ENCODE measurements at places on chromosomes 7 and 10. TPM values are rescaled to one million over a fixed set of nuclear protein-coding genes. Genes with fewer than 3 reads are reported as not detected.

- no peaks in the 10 kb centered on the region for H3K36me3 ChIP-seq
- H3K27me3 ChIP-seq: no peaks in the 10 kb centered on the region
- no peak overlapping the region for H3K4me3 ChIP-seq
- H3K27ac ChIP-seq: no peak overlapping the region
These were observed 9.5 kb downstream of the ATOH7 start for GRCh38 chr10:68222391-68222790.

- H3K36me3 ChIP-seq: no peaks in the 10 kb centered on the region
- no peaks in the 10 kb centered on the region for H3K27me3 ChIP-seq
- H3K27ac ChIP-seq: no peak overlapping the region
- H3K4me1 ChIP-seq: peaks cover 12% of the 10 kb centered on the region
- H3K4me3 ChIP-seq: no peak overlapping the region
- DNase-seq: no peak
These were observed 249.1 kb upstream of the LYZL1 start for GRCh38 chr10:29039677-29040189.

- no peak overlapping the region for H3K4me3 ChIP-seq
- H3K4me1 ChIP-seq: no peaks in the 10 kb centered on the region
- no peak overlapping the region for H3K27ac ChIP-seq
- H3K27me3 ChIP-seq: no peaks in the 10 kb centered on the region
- no peaks in the 10 kb centered on the region for H3K36me3 ChIP-seq
- DNase-seq: no peak
These were observed 209.4 kb downstream of the POU6F2 start for GRCh38 chr7:39187130-39187529.

DNA sequence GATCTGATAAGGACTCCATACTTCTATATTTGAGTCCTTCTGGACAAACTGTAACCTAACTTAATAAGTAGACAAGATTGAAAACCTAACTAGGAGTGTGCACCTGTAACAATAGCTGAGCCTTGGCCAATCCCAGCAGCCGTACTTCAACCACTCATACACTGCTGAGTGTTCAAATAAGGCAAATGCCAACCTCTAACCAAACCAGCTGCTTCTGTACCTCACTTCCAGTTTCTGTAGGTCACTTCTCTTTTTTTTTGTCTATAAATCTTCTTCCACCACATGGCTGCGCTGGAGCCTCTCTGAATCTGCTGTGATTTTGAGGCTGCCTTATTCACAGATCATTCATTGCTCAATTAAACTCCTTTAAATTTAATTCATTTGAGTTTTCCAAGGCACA is 753.2 kb downstream of the DNAJB9 start:
- no peaks in the 10 kb centered on the region for H3K27me3 ChIP-seq
- H3K4me1 ChIP-seq: no peaks in the 10 kb centered on the region
- H3K36me3 ChIP-seq: no peaks in the 10 kb centered on the region
- no peak overlapping the region for H3K27ac ChIP-seq

- no peak overlapping the region for H3K27ac ChIP-seq
- H3K4me3 ChIP-seq: no peak overlapping the region
- H3K4me1 ChIP-seq: no peaks in the 10 kb centered on the region
- no peak for DNase-seq
- H3K36me3 ChIP-seq: no peaks in the 10 kb centered on the region
These were observed 182.1 kb downstream of the AUTS2 start for GRCh38 chr7:69780379-69780778.

GRCh38 chr10:31921031-31921430 is 7.6 kb downstream of the ARHGAP12 start:
- no peak overlapping the region for H3K4me3 ChIP-seq
- H3K27ac ChIP-seq: no peak overlapping the region
- no peaks in the 10 kb centered on the region for H3K36me3 ChIP-seq
- H3K27me3 ChIP-seq: no peaks in the 10 kb centered on the region
- H3K4me1 ChIP-seq: no peaks in the 10 kb centered on the region

DNA sequence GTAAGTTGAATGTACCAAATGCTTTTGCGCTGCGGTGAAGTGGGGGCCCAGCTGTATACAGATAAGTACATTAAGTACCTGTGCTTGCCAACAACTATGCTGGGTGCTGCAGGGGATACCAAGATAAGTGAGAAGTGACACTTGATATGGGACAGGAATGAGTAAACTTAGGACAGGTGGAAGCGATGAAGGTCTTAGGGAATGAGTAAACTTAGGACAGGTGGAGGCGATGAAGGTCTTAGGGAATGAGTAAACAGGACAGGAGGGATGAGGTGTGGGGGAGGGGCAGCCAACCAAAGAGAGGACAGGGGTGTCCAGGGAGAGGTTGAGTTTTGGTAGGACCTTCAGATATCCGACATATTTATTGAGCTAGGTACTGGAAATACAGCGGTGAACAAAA is 1.4 kb downstream of the MDH2 start:
- no peak for DNase-seq
- H3K4me3 ChIP-seq: no peak overlapping the region
- no peaks in the 10 kb centered on the region for H3K36me3 ChIP-seq

The ACHE gene
- 3.0 TPM for total RNA-seq

The RSPH10B2 gene
- total RNA-seq: not detected

GRCh38 chr10:124221356-124222317 is 128.2 kb upstream of the CHST15 start:
- H3K4me1 ChIP-seq: peaks cover 10% of the 10 kb centered on the region
- H3K4me3 ChIP-seq: no peak overlapping the region
- H3K27ac ChIP-seq: no peak overlapping the region

The ANLN gene
- total RNA-seq: 3.7 TPM

GRCh38 chr7:142579946-142580345 is 169.3 kb upstream of the PRSS1 start:
- no peaks in the 10 kb centered on the region for H3K27me3 ChIP-seq
- H3K36me3 ChIP-seq: no peaks in the 10 kb centered on the region
- H3K27ac ChIP-seq: no peak overlapping the region
- H3K4me3 ChIP-seq: no peak overlapping the region
- H3K4me1 ChIP-seq: no peaks in the 10 kb centered on the region

DNA sequence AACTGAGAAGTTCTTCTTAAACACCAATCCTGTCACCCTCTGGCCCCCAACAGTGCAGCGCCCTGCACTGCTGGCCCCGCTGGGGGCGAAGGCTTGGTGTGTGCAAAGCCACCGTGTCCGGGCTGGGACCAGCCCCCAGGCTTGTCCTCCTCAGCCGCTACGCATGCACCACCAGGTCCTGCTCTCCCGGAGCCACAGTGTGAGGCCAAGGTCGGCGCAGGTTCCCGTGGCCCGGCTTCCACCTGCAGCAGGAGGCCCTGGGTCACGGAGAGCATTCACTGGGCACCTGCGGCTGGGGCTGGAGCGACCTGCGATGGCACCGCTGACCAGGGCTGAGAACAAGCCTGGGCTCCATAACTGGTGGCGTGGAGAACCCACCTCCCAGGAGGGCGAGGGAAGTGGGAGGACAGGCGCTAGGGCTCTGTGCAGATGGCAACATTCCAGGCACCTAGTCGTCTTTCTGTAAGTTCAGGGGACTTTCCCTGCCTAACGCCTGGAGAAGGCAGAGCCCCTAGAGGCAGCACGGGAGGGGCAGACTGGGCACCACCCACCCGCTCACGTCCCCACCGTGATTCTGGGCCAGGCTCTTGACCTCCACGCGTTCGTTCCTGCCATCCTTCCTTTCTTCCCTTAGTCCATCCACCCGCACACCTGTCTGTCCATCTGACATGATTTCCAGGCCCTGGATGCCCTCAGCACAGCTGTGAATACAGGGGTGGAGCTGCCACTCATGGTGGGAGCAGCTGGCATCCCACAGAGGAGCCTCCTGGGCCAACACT is 271.6 kb downstream of the ELFN1 start:
- H3K4me3 ChIP-seq: no peak overlapping the region
- no peak overlapping the region for H3K27ac ChIP-seq
- no peaks in the 10 kb centered on the region for H3K36me3 ChIP-seq
- H3K4me1 ChIP-seq: no peaks in the 10 kb centered on the region
- DNase-seq: no peak
- H3K27me3 ChIP-seq: no peaks in the 10 kb centered on the region

The ZNF107 gene
- 8.3 TPM for total RNA-seq

Measured in sigmoid colon (tissue), 7 donors.